Neural crest cell (in vitro differentiated cells): ENCODE measurements at places on chromosomes 5 and 9.

- DNase-seq, result no peak
These were observed 102.2 kb upstream of the PPP1R26 start for GRCh38 chr9:135377431-135377830.

DNA sequence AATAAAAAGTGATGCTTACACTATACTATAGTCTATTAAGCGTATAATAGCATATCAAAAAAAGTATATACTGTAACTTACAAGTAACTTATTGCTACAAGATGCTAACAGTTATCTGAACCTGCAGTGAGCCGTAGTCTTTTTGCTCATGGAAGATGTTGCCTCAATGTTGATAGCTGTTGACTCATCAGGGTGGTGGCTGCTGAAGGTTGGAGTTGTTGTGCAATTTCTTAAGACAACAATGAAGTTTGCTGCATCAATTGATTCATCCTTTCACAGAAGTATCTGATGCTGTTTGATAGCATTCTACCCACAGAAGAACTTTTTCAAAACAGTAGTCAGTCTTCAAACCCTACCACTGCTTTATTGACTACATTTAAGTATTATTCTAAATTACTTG lies 7.8 kb upstream of the C9orf40 start:
- DNase-seq, result no peak

DNA sequence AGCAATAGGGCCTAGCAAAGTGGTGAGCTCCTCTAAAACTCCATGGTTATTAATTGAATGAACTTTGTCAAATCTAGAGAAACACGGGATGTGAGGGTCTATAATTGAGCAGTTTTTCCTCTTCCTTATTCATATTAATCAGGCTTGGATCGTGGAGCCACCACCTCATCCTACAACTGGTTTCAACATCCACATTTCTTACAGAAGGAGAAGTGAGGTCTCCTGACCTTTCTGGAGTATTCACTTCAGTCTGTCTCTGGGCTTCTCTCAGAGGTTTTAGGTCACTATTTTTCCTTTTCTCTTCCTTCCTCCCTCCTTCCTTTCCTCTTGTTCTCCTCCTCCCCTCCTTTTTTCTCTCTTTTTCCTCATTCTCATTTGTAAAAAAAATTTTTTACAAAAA lies 177.3 kb upstream of the ACTBL2 start:
- DNase-seq, result no peak

DNA sequence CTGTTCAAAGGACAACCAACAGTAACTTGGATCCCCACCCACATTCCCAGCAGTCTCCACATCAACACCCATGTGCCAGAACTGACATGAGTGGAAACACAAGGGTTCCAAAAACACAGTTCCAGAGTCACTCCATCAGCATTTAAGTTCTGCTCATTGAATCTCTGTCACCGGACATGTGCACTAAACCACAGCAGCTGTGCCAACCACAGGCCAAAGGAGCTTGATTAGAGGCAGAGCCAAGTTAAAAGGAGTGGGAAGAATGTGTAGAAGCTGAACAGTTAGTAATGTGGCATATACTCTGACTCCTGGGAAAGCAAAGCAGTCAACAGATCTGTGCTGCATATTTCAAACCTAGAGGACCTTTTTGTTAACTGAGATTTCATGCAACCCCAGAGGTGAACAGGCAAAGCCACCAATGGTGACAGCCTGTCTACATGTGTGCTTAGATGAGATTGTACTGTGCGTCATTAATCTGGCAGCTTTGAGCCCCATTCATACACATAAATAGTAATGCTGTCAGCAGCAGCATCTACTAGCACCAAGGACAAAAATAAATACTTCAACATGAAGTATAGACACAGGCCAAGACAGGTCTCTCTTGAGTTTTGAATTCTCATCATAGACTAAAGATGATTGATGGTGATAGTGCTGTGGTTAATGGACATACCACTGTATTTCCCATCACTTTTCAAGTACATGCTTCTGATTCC lies 16.4 kb upstream of the FST start:
- DNase-seq, result no peak

DNA sequence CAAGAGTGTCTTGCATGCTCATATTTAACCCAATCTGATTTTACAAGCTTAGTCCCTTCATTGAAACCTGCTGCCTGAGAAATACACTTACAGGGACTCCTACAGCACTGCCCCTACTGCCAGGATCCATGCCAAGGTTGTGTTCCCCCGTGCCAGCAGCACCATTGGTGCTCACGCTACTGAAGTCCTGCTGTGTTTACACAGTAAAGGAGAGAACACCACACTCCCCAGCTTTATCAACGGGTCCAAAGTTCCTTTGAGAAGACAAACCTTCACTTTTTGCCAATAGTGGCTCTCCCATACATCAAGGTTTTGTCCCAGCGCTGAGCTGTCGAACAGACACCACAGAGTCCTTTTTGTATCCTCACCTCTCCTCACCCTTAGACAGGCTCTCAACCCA lies 155.1 kb upstream of the WWC1 start:
- no peak for DNase-seq

DNA sequence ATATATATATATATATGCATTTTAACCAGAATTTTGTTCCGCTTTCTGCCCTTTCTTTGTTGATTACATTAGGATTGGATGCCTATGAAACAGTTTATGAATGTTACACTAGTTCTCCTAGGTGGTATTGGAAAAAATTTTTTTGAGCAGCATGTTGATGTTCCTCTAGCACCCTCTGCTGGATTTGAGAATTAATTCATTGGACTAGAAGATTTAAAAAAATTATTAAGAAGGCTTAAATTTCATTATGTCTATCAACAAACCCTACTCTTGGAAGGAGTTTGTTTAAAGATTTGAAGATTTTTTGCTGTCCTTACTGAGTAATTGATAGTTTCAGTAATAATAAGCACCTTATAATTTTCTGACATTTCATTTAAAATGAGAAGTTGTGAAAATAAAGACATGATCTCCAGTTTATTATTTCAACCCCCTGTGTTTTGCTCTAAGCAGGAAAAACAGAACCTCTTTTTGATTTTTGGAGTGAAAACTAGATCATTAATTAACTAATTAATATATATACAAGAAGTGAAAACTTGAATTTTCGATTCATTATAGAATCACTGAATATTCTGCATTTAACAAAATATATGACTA lies 89.6 kb downstream of the CCDC171 start:
- DNase-seq, result no peak

GRCh38 chr5:178993236-178993765 lies 1.8 kb downstream of the GRM6 start:
- DNase-seq, result no peak

- no peak for DNase-seq
These were observed 29.2 kb downstream of the RUSC2 start for GRCh38 chr9:35518981-35519679.

- no peak for DNase-seq
These were observed 46.5 kb downstream of the POLK start for GRCh38 chr5:75558221-75558620.

DNA sequence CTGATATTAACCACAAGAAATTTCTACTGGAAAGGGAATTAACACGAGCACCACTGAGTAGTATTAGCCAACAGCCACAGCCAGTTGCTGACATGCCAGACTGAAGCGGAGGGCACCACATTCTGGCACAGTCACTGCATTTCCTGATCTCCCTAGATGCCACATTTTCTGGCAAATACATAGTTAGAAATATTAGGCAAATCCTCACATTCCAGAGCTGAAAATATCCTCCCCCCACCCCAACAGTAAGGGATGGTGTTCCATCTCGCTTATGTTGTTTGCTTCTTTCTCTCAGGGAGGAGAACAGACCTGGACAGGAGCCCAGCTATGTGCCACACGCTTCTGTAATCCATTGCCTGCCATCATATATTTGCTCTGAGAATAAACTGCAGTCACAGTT lies 32.8 kb upstream of the MCTP1 start:
- DNase-seq, result no peak

GRCh38 chr5:115838885-115839518 lies 2.4 kb downstream of the ATG12 start:
- DNase-seq, result no peak

- DNase-seq, result no peak
These were observed 250.3 kb downstream of the TRIM32 start for GRCh38 chr9:116937361-116937760.

DNA sequence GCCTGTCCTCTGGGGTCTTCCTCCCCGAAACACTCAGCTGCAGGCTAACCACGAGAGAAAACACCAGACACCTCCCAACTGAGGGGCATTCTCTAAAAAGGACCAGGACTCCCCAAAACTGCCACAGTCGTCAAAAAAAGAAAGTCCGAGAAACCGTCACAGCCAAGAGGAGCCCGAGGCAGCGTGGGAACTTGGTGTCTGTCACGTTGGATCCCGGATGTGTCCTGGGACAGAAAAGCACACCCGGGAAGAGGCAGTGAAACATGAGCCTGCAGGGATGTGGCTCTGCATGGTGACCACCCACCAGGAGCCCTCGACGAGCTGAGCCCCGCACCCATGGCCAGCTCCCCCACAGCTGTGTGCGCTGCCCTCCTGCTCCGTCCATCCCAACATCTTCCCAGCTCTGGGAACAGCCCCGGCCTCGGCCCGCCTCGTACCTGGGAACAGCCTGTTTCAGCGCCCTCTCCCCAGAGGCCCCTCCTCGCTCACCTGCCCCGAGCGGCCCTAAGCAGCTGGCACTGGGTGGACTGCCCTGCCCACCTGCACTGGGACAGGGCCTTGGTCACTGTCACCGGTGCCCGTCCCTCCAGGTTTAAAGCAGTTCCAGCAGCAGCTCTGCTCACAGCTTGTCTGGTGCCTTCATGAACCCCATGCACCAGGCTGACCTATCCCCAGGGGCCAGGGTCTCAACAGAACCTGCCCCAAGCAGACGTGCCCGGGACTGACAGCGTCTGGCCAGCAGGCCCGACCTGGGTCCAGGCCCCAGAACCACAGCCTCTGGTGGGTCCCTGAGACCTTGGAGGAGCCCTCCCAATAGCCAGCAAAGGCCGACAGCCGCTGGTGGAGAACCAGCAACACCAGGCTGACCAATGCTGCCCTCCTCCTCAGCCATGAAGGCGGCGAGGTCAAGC lies 10.9 kb downstream of the SLC12A7 start:
- no peak for DNase-seq

GRCh38 chr9:132616725-132617124 lies 34.3 kb downstream of the BARHL1 start:
- no peak for DNase-seq

- no peak for DNase-seq
These were observed 771 bp upstream of the ENTPD8 start for GRCh38 chr9:137441935-137442321.

GRCh38 chr9:70119786-70120185 lies 76.1 kb downstream of the MAMDC2 start:
- DNase-seq, result no peak

- peak; percentile 68 for DNase-seq
These were observed 67.1 kb downstream of the KLF4 start for GRCh38 chr9:107422189-107423185.

DNA sequence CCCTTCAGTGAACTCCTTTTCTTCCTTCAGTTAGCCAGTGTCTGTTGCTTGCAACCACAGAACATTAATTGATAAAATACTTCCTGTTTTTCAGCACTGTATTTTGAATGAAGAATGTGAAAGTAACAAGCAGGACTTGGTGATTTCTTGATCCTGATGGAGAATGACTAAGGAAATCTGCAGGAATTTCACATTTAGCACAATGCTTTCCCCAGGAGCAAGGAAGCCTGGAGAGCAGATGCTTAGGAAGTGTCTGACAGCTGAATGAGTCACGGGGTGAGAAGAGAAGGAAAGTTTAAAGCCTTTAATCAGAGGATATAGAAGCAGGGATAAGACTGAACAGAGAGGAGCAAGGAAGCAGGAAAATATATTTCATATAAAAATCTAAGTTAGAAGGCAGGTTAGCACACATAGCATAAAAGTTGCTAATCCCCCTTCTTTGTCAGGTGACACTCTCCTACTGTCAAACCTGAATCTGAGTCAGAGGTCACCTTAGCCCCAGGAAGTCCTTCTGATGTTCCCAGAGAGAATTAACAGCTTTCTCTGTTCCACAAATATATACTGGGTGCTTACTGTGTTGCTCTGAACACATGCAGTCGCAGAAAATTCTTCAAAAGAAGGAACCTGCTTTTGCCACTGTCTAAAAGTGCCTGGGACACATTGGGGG lies 59.7 kb downstream of the GNA14 start:
- DNase-seq, result no peak

DNA sequence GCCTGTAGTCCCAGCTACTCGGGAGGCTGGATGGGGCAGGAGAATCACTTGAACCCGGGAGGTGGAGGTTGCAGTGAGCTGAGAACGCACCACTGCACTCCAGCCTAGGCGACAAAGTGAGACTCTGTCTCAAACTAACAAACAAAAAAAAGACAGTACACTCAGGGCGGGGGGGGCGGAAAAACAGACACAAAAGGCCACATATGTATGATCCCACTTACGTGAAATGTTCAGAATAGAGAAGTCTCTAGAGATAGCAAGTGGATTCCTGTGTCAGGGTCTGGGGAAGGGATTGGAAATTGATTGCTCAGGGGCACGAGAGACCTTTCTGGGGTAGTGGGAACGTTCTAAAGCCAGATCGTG lies 9.0 kb upstream of the LCN1 start:
- no peak for DNase-seq

DNA sequence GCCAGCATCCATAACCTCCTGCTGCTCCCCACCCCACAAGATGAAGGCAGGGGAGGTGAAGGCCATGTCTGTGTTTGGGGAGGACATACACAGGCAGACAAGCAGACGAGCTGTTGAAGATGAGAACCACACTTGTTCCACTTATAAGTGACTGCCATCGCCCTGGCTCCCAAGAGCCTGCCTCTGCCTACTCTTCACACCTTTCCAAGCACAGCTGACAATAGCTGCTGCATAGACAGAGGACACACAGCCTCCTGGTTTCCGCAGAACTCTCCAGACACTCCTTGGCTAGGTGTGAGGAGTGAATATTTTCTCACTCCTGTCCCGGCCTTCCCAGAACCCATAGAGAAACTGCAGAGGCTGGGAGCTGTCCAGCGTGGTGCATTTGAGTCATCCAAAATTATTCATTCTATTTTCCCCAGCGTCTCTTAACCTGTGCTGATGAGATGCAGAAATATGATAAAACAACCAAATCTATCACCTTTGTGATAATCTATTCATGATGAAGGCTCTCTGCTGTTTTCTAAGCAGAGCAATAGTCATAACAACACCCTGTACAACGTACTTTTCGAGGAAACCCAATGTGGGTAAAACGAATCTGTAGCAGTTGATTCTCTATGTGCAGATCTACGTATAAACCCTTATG lies 24.7 kb downstream of the KLF9 start:
- no peak for DNase-seq

DNA sequence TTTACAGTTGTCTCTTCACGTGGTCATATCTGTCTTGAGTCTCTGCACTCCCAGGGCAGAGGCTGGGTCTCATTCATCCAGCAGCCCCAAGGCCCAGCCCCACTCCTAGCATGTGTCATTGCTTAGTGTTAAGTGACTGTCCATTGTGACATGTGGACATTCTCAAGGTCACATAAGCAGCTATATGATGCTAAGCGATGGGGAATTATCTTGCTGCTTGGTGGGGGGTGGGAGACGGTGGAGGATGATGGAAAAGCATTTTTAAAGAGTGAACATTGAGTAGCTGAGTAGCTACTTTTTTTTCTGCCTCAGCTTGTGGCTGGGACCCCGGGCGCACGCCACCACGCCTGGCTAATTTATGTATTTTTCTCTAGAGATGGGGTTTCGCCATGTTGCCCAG lies at the start of gene C9orf153:
Gene C9orf153 (minus strand): TSS at position 101 of the 400 bp plus-strand sequence. CDS start 30,054 bp downstream, outside the sequence.
- DNase-seq, result no peak

- no peak for DNase-seq
These were observed 48.3 kb upstream of the SPATA31E1 start for GRCh38 chr9:87834357-87834756.

GRCh38 chr5:91189480-91190313 lies 193.4 kb downstream of the ARRDC3 start:
- no peak for DNase-seq

- no peak for DNase-seq
These were observed 265.9 kb upstream of the SLC24A2 start for GRCh38 chr9:20054734-20055133.
